Peyer's patch (tissue), 4 donors: ENCODE measurements at places on chromosomes 3 and 15. TPM values are rescaled to one million over a fixed set of nuclear protein-coding genes. Genes with fewer than 3 reads are reported as not detected.

NR2E3 gene
- total RNA-seq: 1.4 TPM

DNA sequence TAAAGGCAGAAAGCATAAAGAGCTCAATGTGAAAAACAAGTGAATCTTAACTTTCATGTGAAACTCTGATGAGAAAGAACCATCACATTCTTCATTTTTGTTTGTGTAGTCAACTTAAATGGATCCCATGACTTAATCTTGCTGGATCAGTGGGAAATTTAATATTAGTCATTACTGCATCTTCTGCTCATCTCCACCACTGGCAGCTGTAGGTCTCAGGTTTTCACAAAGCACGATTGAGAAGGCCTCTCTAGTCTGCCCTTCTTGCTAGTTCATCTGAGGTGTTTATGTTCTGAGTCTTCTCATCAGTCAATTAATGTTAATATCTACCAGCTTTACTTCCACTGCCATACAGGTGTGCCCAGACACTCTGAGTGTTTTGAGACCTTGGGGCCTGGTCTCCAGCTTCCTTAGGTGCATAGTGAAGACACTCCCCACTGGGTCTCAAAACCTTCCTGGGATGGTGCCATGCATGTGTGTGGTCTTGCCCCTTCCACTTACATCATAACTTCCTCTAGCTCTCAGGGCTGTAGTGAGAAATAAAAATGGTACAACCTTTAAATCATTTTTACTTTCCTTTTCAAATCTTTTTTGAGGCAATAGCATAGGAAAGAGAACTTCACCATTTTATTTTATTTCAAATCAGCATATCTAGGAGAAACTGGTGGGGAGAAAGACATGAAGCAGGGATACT, 421.6 kb upstream of the CBLB start:
- no peak overlapping the region for H3K4me3 ChIP-seq
- no peaks in the 10 kb centered on the region for H3K4me1 ChIP-seq
- DNase-seq: no peak
- H3K27ac ChIP-seq: no peak overlapping the region
- H3K27me3 ChIP-seq: no peaks in the 10 kb centered on the region
- no peaks in the 10 kb centered on the region for H3K36me3 ChIP-seq

DNA sequence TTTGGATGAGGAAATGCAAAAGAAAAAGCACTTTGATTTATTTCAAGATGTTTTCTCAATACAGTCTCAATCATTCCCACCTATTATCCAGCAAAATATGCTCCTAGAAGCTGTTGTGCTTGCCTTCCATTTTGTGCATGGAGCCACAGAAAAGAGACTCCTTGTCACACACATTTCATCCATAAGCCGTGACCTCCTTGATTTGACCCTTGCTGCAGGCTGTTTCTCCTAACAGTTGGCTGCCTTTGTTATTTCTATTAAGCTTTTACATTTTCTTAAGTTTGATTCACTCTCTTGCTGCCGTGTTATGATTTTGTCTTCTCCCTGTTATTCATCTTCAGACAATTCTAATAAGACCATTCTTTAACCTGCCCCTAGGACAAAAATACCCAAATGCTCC, 124.2 kb upstream of the PLAAT1 start:
- no peak overlapping the region for H3K27ac ChIP-seq
- no peaks in the 10 kb centered on the region for H3K27me3 ChIP-seq
- H3K4me1 ChIP-seq: no peaks in the 10 kb centered on the region
- H3K4me3 ChIP-seq: no peak overlapping the region

- H3K4me1 ChIP-seq: peaks cover 68% of the 10 kb centered on the region
- no peaks in the 10 kb centered on the region for H3K27me3 ChIP-seq
- peak overlapping the region; percentile 19 for H3K27ac ChIP-seq
- no peak for DNase-seq
- no peak overlapping the region for H3K4me3 ChIP-seq
- H3K36me3 ChIP-seq: no peaks in the 10 kb centered on the region
These were observed 13.8 kb upstream of the SEMA4B start for GRCh38 chr15:90187257-90187868.

DNA sequence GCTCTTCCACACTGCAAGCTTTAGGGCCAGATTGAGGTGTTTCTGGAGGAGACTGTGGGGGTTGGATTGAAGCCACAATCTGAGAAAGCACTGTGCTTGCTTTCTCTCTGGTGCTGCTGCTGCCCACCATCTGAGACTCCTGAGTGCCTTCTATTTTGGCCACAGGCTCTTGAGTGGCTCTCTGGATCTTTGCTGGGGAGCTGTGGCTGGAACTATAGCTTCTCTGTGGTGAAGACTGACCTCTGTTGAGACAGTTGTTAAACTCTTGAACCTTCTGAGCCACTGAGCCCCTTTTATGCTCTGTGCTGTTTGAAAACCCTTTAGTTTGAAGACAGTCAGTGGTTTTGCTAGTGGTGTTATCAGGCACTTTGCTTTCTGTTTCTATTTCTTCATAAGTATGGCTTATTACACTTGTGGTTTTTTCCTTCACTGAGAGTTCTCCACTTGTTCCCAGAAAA, 108.7 kb upstream of the TSPAN3 start:
- no peaks in the 10 kb centered on the region for H3K27me3 ChIP-seq
- DNase-seq: no peak
- no peaks in the 10 kb centered on the region for H3K36me3 ChIP-seq
- H3K27ac ChIP-seq: no peak overlapping the region
- H3K4me1 ChIP-seq: peaks cover 8% of the 10 kb centered on the region
